Stimulated activated CD8-positive, alpha-beta memory T cell treated with anti-CD3 and anti-CD28 coated beads, Interleukin-12 subunit alpha, Interleukin-12 subunit beta, amount 100 ng/mL, for 1 hour (primary cell): ENCODE measurements at places on chromosomes 3 and 15.

DNA sequence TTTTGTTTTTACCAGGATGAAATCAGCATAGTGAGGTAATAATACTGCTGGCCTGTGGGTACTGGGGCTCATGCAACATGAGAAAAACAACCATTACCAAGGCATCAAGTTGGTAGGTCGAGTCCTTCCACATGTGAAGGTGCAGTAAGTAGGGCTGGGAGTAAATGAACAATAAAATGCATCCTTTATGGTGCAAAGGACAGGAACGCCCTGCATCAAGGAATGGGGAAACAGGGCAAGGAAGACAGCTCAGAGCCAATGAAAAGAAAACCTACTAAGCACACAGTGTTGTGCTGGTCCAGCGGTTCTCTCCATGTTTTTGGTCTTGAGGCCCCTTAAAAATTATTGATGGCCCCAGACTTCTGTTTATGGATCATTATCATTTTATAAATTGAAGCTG, 168.5 kb upstream of the TPM1 start:
- no peak for DNase-seq

- peak; percentile 64 for DNase-seq
Measured at GRCh38 chr15:41971089-41971894, 1.1 kb downstream of the EHD4 start.

- no peak for DNase-seq
Measured at GRCh38 chr3:179309225-179310078, 13.4 kb upstream of the ZNF639 start.

- DNase-seq = no peak
Measured at GRCh38 chr3:42031808-42032480, 59.2 kb upstream of the TRAK1 start.

DNA sequence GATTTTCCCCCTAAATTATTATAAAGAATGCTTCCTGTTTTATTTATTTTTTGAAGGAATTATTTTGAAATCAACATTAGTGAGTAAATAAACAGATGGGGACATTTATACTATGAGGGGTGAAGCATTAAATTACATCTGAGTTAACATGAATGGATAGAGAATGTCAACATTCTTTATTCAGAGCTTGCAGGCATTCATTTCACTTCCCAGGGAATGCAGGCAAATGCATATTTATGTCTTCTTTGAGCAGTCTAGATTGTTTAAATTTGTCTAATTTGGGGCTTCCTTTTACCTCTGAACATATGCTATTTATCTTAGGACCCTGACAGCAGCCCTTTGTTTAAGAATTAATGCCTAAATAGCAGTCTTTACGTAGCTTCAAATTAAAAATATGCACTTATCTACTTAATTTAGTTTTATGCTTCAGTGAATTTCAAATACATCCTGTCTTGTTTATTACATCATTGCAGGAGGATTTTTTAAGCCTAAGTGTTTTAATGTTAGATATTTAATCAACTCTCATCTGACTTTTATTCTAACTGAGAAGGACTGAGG, 630.5 kb upstream of the LMCD1 start:
- no peak for DNase-seq

- DNase-seq = no peak
Measured at GRCh38 chr3:14231145-14231990, 52.8 kb downstream of the LSM3 start.

DNA sequence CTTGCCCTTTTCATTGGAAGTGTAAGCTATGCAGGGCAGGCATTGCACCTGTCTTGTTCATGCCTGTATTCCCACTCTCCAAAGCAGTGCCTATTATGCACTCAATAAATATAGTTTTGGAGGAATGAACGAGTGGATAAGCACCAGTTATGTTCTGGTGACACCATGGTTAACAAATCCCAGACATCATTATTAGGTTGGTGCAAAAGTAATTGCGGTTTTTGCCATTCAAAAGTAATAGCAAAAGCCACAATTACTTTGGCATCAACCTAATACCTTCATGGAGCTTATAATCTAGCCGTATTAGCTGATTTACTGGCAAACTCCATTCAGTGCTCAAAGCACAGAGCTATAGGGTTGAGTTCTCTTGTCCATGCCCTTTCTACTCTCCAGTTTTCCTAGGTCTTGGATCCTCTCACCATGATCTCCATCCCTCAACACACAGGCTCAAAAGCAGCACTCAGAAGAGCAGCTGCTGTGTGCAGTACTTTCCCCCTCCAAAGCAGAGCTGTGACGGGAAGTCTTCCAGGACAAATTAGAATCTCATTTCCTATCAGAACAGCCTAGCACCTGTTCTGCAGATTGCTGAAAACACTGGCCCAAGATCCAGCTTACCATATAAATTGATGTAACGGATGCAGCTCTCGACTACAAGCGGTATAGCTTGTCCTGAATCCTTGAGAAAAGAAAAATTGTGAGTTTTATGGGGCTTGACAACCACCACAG, 63.2 kb upstream of the RAD18 start:
- DNase-seq = no peak

GRCh38 chr3:12585970-12586369, 29.1 kb downstream of the MKRN2 start:
- no peak for DNase-seq

DNA sequence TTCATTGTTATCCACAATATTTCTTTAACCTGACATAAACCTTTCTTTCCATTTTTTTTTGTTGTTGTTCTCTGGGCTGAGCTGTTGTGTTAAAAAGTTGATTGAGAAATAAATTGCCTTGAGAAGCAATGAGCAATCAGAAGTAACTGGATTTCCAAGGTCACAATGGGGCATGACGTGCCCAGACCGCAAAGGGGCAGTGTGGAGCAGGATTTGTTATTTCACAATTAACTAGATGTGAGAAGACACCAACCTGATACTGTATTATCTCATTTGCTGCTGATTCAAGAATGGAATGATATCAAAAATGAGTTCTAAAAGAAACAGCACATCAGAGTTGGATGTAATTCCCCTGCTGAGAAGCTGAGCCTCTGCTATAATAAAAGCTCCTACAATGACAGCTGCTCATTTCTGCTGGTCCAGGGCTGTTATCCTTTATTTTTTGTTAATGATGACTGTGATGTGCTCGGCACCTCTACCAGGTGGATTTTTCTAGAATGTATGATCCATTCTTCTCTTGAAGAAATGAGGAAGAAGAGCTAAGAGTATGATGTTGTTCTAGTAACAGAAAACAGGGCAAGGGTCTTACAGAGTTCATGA, 28.1 kb downstream of the CPNE4 start:
- DNase-seq = no peak

DNA sequence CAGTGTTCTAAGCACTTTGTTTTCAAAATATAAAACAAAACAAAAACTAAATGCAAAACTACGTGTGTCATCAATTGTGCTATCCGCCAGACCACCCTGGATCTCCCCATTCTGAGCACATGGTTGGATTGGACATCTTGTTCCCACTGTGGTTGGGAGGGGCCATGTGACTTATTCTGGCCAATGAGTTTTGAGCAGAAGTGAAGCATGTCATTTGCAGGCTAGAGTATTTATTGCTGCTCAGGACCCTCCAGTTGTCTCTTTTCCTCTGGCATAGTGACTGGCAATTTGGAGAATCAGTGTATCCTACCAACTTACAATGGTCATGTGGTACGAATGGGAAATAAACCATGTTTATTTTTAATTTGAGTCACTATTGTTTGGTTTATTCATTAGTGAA, 70.2 kb upstream of the ST8SIA2 start:
- DNase-seq = no peak

DNA sequence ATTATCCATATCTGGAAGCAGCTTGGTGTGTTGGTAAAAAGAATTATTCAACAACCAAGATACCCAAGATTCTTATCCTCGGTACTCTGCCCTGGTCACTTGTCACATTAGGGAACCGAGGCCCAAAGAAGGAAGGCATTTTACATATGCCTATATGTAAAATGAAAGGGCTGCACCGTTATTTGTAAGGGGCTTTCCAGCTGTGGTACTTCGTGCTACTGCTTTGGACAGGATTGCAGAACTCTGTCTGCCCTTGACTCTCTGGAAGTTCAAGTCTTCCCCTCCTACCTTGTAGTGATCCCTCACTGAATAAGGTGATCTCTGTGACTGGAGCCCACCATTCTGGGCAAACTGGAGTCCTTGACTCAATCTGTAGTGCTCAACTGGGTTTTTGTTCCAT, 198.9 kb upstream of the TOPAZ1 start:
- no peak for DNase-seq

- no peak for DNase-seq
Measured at GRCh38 chr15:81338170-81339007, 14.4 kb upstream of the STARD5 start.

DNA sequence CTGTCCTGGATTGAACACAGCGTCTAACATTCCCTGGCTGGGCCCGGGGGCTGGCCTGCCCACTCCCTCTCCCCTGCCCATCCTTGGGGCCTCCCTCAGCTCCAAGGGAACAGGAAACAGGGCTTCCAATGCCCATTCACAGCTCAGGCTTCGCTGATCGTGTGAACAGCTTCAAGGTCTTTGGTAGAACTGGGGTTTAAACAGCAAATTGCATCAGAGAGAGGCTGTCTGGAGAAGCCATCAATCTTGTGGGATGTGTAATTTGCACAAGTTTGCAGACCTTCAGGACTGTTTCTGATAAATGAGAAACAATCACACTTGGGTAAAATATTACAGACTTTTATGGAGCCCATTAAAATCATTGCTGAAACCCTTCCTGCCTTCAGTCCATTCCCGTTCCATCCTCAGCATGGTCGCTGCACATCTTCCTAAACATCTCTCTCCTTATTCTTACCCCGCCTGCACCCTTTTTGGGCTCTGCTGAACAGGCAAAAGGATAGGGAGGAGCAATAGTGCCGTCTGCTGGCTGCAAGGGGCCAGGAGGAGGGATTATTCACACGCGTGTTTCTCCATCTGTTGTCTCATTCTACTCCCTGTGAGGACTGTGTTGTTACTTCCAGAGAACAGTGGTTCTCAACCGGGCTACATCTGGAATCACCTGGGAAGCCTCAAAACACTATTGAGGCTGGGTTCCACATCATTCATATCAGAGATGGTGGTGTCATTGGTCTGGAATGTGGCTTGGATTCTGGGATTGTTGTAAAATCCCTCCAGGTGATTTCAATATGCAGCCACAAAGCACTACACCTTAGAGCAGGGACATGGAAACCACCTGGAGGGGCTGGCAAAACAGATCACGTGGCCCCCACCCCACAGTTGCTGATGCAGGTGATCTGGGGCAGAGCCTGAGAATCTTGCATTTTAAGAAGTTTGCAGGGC, 116.3 kb downstream of the CLSTN2 start:
- DNase-seq = no peak

DNA sequence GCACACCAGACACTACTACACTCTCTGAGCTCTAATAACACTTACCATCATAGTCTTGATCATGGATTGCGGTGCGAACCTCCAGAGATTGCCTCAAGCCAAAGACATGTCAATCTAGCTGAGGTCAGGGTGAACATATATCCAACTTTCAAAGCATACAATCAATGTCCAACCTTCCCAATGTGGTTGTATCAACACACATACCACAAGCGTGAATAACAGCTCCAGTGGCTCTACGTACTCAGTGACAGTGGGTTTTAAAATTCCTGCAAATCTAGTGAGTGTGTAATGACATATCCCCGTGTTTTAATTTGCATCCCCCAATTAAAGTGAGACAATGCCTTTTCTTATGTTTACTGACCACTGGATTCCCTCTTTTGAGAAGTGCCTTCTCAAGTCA, 29.6 kb downstream of the SFMBT1 start:
- DNase-seq = no peak

GRCh38 chr15:84898761-84899160, 14.3 kb downstream of the SLC28A1 start:
- no peak for DNase-seq

- no peak for DNase-seq
Measured at GRCh38 chr15:35648941-35649340, 103.0 kb upstream of the DPH6 start.

DNA sequence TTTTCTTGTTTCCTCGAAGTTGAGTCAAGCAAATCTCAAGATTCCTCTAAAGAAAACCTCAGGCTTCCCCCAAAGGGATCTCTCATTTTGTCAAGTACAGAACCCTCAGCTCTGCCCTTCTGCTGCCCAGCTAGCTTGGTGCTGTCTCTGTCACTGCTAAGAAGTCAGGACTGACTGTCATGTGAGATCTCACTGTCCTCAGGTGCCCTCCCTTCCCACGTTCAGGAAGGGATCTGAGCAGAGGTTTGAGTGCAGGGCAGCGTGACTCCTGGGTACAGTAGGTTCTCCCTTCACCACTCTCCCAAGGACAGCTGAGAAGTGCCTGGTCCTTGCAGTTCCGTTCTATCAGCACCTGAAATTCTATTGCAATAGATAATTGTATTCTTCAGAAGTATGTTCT, 229.7 kb downstream of the SLCO3A1 start:
- no peak for DNase-seq

DNA sequence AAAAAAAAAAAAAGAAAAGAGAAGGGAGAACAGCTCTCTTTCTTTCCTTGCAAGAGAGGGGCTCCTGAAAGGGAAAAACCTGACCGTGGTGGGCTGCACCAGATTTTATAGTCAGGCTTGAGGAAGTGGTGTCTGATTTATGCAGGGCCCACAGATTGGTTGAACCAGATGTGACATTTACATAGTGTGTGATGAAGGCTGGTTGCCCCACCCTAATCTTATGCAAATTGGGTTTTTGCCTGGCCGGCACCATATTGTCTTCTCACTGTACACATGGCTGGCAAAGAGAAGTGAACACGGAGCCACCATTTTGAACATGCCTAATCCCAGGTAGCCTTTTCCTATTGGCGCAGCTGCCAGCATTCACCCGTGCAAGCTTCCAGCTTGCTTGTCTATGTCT, 154.4 kb downstream of the OXSM start:
- no peak for DNase-seq

DNA sequence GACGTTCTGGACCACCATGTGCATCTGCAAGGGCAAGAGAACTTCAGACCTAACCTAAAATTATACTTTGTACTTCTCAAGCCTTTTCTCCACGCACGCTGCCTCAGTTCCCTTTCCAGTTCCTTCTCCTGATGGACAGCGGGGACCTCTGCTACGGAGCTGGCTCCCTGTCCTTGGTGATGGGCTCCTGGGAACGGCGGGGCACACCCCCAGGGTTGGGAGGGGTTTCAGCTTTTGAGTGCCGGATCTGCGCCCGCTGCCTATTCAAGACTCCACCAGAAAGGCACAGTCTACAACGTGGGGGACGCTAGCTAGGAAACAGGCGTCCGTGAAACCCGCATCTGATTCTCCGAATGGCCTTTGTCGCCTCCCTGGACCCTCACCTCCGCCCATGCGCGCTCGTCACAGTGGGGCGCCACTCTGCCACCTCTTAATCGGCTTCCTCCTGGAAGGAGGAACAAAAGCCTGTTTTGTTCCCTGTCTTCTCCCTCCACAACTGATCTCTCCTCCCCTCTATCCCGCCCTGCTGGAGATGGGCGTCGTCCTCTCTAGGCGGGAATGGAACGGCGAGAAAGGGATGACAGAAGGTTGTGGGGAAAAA, 2.2 kb downstream of the GPR149 start:
- DNase-seq = no peak
